Panc1 (cell line): ENCODE measurements at places on chromosomes 7 and 10.

GRCh38 chr10:10975647-10976046 lies 42.0 kb upstream of the CELF2 start:
- no peak for DNase-seq

GRCh38 chr10:48461623-48462481 lies 143.0 kb downstream of the ARHGAP22 start:
- no peak for DNase-seq

DNA sequence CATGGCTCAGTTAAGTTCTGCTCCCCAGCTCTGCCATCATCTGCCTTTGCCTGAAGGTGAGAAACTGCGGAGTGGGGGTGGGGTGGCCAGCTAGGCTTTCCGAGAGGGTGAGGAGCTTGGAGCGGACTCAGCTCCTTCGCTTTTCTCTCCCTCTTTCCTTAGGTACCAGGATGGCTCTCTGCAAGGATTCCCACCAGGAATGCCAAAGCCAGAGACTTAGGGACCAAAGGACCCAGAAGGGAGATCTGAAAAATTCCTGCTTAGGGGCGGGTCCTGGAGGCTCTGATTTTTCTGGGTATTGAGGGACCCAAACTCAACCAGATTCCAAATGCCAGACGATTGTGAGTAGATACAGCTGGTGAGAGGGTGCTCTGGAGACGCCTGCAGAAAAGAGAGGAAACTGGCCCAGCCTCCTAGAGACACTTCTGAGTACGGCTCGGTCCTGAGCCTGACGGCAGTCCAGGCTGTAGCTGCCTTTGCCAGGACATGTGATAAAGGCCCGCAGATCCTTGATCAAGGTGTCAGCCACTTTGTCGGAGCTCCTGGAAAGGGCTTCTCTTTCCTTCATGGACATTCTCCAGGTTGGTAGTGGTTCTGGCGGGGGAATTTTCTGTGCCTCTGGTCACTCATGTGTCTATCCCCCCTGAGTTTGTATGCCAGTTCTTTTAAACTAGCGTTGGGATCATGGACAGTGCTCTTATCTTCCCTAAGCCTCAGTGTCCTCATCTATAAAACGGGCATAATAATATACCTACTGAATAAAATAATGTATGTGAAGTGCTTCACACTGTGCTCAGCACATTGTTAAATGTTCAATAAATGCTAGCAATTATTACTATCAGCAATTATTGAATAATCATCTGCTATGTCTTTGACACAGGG lies 42.5 kb upstream of the BTRC start:
- no peak for DNase-seq

GRCh38 chr10:101237081-101237981 lies 8.1 kb upstream of the LBX1 start:
- DNase-seq = no peak

DNA sequence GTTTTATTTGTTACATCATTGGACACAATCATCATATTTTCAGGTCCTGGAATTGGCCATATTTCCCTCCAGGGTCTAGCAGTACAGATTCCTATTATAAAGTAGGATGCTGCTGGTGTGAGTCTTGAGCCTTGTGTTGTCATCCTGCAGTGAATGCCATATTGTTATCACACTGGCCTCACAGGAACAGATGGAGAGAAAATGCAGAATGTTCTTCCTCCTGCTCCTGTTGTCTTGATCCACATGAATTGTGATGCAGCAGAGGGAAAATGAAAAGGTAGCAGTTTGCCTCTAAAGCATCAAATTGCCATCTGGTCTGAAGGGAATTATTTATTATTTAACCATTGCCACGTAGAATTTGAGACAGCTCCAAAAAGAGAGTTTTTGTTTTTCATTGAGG lies 248.6 kb downstream of the GPAM start:
- DNase-seq = no peak
